ENCODE measurements at places on chromosomes 4 and X.

DNA sequence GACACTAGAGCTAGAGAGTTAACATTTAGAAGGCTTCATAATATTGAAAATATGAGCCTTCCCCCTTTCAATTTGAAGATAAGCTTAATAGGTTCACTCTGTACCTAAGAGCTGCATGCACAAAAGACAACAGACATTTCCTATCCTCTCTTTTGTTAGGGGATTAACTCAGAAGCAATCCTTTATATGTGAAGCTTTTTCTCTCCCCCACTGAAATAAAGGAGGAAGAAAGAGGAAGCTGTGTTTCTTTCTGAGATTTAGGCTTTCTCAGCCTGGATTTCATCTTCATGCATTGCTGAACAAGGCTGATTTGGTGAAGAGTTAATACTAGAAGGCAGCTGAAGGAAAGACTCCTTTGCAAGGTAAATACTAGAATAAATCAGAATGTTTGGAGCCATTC lies 21.0 kb upstream of the CABS1 start:
- no peak for DNase-seq

DNA sequence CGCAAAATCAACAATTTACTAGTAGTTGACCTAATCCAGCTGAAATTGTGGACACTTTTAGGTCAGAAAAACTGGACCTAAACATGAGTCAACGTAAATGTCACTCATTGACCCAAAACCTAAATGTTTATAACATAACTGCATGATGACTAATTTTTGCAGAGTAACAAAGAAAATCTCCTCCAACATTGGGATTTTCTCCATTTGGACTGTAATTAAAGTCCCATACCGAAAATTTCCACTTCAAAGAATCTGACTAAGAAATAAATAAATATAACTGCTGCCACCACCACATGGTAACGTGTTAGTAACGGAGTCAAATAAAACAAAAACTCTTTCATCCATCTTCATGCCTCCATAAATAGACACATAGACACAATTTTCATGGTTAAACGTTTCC lies 1.9 kb downstream of the ADGRA3 start:
- DNase-seq: no peak

- DNase-seq: no peak
Measured at GRCh38 chrX:124984140-124984813, 335.4 kb upstream of the TEX13C start.

DNA sequence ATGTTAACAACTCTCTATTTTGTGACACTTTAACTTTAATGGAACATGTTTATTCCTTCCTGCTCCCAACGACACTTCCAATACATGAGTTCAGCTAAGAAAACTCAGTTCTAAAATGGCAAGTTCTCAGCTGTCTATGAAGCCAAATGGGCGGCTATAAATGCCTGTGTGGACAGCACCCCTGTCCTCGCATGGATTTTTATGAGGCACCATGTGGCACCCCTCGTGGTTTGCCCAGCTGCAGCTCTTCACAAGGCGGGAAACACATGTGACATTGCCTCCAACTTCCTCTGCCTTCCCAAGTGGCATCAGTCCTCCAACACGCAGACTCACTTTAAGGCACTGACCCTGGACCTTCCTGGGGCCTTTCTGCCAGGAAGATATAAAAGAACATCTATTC lies 48.0 kb downstream of the SH3RF1 start:
- DNase-seq: no peak

- DNase-seq: no peak
Measured at GRCh38 chrX:81390237-81390636, 188.3 kb downstream of the SH3BGRL start.

DNA sequence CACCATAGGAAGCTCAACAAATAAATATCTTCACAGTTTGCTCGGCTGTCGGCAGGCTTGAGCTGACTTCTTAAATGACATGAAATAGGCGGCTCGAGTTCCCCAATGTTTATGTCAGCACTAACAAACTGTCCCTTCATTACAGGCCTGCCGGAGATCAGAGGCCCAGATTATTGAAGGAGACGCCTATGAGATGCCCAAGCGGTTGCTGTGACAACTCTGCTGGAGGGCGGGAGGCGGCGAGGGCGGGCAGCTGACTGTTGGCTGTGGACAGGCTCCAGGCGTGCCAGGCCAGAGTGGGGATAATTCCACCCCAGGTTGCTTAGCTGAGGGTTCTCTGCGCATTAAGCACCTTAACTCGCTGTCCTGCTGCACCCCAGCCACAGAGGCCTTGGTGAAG lies 39.2 kb upstream of the MSX1 start:
- DNase-seq: no peak

- no peak for DNase-seq
Measured at GRCh38 chr4:184766446-184766845, 32.5 kb upstream of the CENPU start.

- DNase-seq: no peak
Measured at GRCh38 chr4:125719987-125720386, 405.2 kb downstream of the FAT4 start.

GRCh38 chr4:62377245-62377644 lies 1177.1 kb downstream of the ADGRL3 start:
- DNase-seq: no peak

GRCh38 chrX:16559206-16559619 lies 90.7 kb upstream of the S100G start:
- DNase-seq: no peak

- no peak for DNase-seq
Measured at GRCh38 chrX:34053931-34054330, 78.2 kb downstream of the FAM47A start.

GRCh38 chr4:1683261-1683735 lies 815 bp downstream of the FAM53A start:
- no peak for DNase-seq

GRCh38 chr4:150243932-150244331 lies 165.7 kb downstream of the DCLK2 start:
- no peak for DNase-seq

- no peak for DNase-seq
Measured at GRCh38 chr4:184167576-184167975, 50.1 kb downstream of the ENPP6 start.

- no peak for DNase-seq
Measured at GRCh38 chr4:141645611-141646340, 9.4 kb downstream of the IL15 start.

DNA sequence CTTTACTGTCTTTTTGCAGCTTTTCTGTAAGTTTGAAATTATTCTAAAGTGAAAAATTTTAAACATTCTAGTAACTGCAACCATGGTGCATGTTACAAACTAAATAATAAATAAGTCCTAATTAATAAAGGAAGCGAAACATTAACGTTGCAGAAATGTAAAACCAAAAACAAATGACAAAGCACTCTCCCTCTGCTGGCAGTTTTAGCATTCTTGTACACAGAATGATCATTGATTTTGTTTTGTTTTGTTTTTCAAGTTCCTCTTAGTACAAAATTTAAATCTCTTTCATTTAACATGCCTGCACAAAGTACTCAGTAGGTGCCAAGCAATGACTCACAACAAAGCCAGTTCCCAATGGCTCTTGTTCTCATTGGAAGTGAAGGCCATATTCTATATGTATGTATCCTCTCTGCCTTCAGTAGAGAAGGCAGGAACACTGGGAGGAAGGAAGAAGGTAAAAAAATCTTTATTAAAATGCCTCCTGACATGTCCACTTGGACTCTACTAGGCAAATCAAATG lies 13.7 kb upstream of the TMSB4X start:
- DNase-seq: no peak

- no peak for DNase-seq
Measured at GRCh38 chr4:150769248-150769647, 187.3 kb downstream of the MAB21L2 start.

- DNase-seq: no peak
Measured at GRCh38 chr4:19721587-19721986, 530.1 kb upstream of the SLIT2 start.

GRCh38 chr4:2817137-2817536 lies 24.3 kb downstream of the SH3BP2 start:
- DNase-seq: no peak

GRCh38 chrX:116243039-116243438 lies 72.5 kb downstream of the AGTR2 start:
- no peak for DNase-seq

Data from GM18507 (cell line).